ENCODE measurements at places on chromosomes 2 and 18. TPM values are rescaled to one million over a fixed set of nuclear protein-coding genes. Genes with fewer than 3 reads are reported as not detected.

The PSD4 gene
- total RNA-seq: 30.7 TPM

The SRD5A2 gene
- total RNA-seq: not detected

The GALNT5 gene
- 1.2 TPM for total RNA-seq

The CXCR2 gene
- total RNA-seq: not detected

The CLEC4F gene
- total RNA-seq: not detected

DNA sequence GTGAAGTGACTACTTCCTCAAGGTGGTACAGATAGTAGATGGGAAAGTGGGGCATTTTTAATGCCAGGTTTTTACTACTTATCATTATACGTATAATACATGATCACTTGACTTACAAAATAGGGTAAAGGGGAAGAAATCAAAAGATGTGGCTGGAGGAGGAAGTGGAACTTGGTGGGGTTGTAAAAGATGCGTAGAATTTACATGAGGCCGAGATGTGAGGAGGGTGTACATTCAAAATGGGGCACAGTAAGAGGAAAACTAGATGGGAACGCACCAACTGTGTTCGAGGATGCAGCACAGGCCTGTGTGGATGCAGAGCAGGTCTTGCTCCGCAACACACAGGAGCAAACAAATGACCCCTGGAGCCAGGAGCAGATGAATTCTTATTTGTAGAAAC lies 403.3 kb downstream of the TXNL1 start:
- no peak for DNase-seq

DNA sequence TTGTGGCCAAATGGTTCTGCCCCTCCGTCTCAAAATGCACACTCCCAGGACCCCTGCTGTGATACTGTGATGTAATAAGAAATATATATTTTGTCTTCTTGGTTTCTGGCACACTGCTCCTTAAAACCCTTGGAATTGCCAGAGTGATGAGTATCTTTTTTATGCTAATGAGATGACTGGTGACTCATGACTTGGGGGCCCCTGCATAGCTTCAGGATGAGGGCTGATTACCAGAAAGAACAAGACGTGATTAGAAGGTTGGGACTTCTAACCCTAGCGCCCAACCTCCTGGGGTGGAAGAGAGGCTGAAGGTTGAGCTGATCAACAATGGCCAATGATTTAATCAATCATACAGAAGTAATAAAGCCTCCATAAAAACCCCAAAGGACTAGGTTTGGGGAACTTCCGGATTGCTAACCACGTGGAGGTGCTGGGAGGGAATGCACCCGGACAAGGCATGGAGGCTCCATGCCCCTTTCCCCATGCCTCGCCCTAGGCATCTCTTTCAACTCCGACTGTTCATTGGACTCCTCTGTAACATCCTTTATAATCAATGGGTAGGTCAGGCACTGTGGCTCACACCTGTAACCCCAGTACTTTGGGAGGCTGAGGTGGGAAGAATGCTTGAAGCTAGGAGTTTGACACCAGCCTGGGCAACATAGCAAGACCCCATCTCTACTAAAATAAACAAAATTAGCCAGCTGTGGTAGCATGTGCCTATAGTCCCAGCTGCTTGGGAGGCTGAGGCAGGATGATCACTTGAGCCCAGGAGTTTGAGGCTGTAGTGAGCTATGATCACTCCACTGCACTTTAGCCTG lies 89.1 kb downstream of the HS1BP3 start:
- DNase-seq: no peak

GRCh38 chr18:56377231-56377630 lies 261.2 kb downstream of the TXNL1 start:
- no peak for DNase-seq

DNA sequence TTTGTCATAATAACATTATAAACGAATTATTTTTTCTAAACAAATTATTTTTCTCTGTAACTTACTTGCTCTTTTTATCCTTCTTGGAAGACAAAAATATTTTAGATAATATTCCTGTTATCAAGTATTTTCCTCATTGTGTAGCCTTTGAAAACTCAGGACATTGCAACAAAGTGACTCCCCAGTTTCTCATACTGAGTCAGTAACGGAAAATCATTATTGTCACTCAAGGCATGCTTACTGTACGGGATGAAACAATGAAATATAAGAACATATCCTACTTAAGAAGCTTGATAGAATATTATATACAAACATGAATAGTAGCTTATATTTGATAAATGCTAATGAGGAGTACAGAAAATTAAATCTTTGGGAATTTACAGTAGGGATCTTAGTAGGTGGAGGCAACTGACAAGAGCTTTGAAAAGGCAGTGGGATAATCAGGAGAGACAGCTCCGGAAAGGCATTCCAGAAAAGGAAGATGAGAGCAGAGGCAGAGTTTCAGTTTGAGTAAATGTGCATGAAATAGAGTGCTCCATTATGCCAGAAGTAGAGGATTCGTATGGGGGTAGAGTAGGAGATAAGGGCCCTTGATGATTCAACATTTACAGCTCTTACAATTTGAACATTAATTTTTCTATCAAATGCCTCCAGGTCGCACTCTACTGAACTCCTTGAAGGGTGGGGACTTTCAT lies 14.0 kb upstream of the YES1 start:
- no peak for DNase-seq

- DNase-seq: no peak
Observed at GRCh38 chr2:207067473-207067872, 98.3 kb downstream of the KLF7 start.

DNA sequence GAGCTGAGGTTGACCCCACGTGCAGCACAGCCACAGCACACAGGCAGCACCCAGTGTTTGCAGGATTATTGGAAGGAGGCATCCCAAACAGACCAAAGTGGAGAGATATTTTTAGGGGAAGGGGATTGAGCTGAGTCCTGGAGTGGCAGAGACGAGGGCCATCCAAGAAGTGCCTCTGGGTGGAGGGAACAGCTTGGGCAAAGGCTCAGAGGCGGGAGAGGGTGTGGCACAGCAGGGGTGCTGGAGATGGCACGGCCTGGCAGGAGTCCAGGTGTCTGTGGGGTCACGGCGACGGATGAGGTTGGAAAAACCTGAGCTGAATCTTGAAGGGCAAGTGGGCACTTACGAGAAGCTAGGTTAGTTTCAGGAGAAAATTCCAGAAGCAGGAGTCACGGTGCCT lies 60.6 kb downstream of the INHBB start:
- no peak for DNase-seq

DNA sequence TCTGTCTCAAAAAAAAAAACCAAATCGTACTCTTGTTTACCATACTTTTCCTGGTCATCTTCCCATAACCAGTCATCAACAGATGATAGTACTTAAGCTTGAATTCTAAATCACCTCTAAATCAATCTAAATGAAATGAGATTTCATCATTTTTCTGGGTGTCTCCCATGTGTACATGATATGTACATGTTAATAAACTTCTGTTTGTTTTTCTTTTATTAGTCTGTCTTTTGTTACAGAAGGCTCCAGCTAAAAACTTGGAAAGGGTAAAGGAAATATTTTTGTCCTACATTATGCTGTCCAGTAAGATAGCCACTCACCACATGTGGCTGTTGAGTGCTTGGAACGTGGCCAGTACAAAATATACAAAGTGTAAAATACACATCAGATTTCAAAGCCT lies 78.7 kb upstream of the MSH6 start:
- DNase-seq: no peak

DNA sequence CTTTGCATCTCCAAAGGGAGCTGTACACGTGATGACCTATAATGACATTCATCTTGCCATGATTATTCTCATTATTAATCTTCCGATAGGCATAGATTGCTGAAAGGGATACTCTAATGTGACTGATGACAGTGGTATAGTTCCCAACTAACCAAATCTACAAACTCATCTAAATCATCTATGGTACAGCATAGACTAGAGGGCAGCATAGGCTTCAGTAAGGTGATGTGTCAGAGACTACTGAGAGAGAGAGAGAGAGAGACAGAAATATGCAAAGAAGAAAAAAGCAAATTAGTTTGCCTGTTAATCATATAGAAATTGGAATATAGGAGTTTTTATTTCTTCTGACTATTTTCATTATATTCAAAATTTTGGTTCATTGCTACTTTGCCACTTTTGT lies 89.3 kb downstream of the CSRNP3 start:
- DNase-seq: no peak

DNA sequence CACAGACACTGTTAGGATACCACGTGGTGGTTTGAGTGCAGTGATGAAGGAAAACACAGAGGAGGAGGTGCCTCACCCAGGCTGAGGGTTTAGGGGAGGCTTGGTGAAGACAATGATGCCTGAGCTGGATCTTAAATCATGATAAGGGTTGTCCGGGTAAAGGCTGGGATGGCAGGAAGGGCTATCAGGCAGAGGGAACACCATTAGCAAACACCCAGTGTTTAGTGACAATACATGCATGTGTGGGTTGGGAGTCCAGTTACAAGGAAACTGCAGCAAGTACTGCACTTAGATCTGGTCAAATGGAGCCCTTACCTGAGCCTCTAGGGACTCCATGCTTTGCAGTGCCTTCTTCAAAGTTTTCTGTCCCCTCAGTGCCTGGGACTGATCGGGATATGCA lies 79.8 kb upstream of the MBOAT2 start:
- no peak for DNase-seq

DNA sequence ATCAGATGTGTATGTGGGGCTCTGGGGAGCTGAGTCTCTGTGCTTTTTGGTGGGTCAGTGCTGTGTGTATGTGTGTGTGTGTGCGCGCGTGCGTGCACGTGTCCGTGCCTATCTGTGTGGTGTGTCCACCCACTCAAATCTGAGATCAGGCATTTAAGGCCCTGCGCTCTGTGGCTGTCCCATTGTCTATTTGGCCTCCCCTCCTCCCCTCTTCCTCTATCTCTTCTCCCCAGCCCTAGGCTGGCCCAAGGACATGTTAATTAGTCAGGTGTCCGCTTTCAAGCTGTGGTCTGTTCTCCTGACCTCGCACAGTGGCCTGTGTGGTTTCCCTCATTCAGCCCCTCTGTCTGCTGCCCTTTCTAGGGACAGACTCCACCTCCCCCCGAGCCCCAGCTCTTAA lies 136.4 kb downstream of the DYSF start:
- DNase-seq: no peak

- no peak for DNase-seq
Observed at GRCh38 chr18:79695269-79695668, 15.7 kb downstream of the CTDP1 start.

DNA sequence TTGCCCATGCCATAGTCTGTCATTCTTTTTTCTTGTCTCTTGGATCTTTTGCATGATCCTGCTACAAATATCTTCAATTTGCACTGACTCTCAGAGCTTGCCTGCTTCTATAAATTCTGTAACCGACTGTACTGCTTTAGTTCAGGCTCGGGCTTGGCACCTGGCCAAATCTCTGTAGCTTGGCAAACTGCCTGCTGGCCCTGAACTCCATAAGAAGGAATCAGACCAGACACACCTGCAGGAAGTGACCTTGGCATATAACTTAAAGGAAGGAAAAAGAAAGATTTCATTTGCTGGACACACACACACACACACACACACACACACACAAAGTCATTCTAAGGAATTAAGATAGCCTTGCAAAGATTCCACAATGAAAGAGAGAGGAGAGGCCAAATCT lies 291.2 kb upstream of the DDX18 start:
- DNase-seq: no peak

- no peak for DNase-seq
Observed at GRCh38 chr2:29834624-29835023, 86.8 kb downstream of the ALK start.

DNA sequence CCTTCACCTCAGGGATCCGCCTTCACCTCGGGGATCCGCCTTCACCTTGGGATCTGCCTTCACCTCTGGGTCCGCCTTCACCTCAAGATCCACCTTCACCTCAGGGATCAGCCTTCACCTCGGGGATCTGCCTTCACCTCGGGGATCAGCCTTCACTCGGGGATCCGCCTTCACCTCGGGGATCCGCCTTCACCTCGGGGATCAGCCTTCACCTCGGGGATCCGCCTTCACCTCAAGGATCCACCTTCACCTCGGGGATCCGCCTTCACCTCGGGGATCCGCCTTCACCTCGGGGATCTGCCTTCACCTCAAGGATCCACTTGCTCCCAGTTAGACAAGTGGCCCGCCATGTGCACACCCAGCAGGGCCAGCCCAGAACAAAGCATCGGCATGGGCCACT lies 7.3 kb downstream of the KIF1A start:
- peak; percentile 8 for DNase-seq

GRCh38 chr2:162821176-162821575 lies 17.4 kb downstream of the KCNH7 start:
- DNase-seq: no peak

DNA sequence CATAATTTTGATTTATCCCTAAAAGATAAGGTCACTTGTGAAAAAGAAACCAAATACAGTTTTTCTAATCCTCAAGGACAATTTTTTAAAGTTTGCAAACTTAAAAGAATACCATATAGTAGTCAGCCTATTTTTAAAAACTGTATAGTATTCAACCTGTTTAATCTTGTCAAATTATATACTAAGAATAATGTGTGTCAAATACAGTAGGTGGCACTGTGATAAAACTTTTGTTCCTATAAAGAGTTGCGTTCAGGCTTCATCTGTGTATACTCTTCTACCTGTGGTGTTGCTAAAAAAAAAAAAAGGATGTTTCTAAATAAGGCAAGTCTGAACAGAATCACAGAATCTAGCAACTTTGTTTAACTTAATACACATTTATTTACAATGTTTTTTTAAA lies 68.6 kb downstream of the CCDC138 start:
- no peak for DNase-seq

- no peak for DNase-seq
Observed at GRCh38 chr18:79947054-79947755, 4.2 kb downstream of the SLC66A2 start.

- DNase-seq: no peak
Observed at GRCh38 chr2:42840760-42841159, 48.4 kb upstream of the HAAO start.

DNA sequence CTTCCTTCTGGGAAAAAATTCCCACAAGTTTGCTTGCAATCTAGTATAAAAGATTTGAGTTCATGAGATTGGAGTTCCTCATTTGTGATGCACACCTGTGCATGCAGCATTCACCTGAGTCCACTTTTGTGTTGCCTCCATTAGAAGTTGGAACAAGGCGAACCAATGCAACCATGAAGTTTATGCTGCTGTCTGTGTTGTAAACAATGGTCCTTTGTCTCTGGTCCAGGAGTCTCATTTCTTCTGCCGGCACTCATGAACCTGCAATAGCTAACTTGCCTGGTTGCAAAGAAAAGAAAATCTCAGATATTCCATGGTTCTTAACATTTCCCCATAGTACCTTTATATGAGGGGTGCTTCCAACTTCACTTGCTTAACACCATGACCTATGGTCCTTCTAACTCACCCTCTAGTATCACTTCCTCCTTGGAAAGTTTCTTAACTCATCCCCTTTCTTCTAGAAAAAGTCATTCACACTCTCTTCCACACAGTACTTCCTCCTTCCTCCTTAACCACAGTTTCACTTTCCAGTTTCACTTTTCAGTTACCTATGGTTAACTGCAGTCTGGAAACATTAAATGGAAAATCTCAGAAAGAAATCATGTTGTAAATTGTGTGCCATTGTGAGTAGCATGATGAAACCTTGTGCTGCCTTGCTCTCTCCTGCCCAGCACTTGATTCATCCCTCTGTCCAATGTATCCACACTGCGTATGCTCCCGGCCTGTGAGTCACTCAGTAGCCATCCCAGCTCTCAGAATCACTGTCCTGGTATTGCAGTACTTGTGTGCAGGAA lies 128.8 kb upstream of the TRIB2 start:
- DNase-seq: no peak

- no peak for DNase-seq
Observed at GRCh38 chr2:20061940-20062339, 10.5 kb upstream of the LAPTM4A start.

Data from progenitor cell of endocrine pancreas (in vitro differentiated cells).